ENCODE measurements at places on chromosomes 4 and X. TPM values are rescaled to one million over a fixed set of nuclear protein-coding genes. Genes with fewer than 3 reads are reported as not detected.

DNA sequence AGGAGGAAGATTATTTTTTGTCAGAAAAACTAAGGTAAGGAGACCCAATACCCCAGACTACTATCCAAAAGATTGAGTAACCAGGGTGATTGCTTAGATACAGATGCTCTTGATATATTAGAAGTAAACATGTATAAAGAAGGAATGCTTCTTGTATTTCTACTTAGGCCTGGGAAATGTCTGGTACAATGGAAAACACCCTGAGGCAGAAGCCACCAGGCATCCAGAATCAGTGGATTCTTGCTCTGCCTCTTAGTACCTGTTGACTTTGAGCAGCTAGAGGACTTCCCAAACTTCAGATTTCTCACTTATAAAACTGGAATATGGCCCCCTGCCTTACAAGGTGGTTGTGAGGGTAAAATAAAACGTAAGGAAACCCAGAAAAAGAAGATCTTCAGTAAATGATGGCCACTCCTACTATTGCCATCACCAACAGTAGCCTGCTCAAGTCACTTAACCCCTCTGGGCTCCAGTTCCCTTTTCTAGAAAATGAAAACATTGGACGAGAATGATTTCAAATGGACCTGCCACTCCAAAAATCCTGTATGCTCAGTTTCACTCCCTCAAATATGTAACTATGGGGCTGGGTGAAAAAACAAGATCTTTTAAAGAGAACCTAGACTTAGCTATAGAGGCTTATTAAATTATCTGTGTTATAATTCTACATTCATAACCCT is 56.6 kb downstream of the AMELX start:
- no peak for DNase-seq

Gene RENBP
- total RNA-seq: 15.5 TPM

DNA sequence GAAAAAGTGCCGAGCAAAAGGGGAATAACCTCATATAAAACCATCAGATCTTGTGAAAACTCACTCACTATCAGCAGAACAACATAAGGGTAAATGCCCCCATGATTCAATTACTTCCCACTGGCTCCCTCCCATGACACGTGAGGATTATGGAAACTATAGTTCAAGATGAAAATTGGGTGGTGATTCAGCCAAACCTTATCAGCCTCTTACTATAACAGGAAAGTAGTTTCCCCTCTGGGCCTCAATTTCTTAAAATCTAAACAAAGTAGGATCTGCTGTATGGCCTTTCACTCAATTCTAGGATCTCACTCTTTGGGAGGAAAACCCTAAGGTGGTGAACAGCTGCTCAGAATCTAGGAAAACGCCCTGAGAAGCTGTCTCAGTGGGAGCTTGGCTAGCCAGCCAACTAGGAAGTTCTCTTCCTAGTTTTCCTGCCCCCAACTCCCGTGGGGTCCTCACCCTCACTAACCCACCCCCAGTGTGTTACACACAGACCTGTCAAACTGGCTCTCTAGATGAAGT is 1017.1 kb upstream of the HS3ST1 start:
- no peak for DNase-seq

GRCh38 chrX:39163581-39164126 is 362.4 kb downstream of the MID1IP1 start:
- no peak for DNase-seq

DNA sequence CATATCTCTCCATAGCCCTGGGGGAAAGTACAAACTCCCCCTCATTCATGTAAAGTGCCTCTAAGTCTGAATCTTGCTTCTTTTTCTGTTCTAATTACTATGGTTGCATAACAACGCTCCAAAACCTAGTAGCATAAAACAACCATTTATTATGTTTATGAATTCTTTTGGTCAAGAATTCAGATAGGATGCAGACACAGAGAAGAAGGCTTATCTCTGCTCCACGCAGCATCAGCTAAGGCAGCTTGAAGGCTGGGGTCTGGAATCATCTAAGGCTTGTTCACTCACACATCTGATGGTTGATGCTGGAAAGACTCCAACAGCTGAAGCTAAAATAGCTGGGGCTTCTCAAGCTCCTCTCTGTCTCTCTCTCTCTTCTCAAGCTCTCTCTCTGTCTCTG is 564.5 kb downstream of the ZNF674 start:
- no peak for DNase-seq

DNA sequence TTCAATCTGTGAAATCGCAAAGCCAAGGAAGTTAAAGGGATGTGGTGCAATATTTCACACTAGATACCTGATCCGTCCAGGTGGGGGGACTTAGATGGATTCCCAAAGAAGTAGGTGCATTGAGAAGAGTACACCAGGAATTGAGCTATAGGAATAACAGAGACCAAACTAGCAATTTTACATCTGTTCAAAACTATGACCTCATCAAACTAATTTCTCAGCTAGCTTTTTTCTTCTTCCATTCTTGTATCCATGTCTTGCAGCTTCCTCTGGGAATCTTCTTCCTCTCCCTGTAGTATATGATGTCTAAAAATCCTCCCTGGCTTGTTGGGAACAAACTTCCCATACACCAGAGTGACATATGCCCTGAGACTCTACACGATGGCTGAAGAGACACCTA is 51.0 kb upstream of the PTPN13 start:
- DNase-seq: no peak

Gene UBL4A
- total RNA-seq: 127 TPM

DNA sequence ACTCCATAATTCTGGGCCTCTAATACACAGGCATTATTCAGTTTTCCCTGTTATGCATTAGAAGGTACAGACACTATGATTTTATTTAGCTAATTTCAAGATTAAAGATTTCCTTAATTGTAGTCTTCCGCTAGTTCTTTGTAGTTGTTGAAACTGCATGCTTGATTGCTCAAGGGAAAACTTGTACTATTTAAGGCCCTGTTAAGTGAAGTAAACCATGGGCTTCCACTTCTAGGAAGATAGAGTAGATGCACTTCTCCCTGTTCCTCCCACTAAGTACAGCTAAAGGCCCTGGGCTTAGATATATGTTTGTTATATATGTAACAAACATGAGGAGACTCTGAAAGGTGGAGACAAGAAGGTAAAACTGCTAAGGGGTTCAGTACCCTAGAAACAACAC is 215.8 kb upstream of the LEF1 start:
- no peak for DNase-seq

GRCh38 chr4:150363721-150364688 is 217.9 kb upstream of the MAB21L2 start:
- DNase-seq: no peak

DNA sequence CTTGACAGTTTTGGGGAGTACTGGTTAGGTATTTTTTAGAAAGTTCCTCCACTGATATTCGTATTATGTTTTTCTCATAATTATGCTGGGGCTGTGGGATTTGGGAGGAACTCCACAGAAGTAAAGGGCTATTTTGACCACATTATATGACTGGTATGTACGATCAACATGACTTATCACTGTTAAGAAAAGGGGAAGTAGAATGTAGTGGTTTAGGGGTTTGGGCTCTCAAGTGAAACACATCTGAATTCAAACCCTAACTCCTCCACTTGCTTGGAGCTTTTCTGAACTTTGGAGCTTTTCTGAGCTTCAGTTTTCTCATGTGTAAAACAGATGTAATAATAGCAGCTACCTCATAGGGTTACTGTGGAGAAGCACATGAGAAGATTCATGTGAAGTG is 96.4 kb upstream of the C1GALT1C1 start:
- no peak for DNase-seq

GRCh38 chrX:112941209-112941837 is 100.7 kb upstream of the AMOT start:
- no peak for DNase-seq

Gene MAGEA6
- total RNA-seq: not detected
